SHP77 treated with DMSO at 0.1 percent for 48 hours (cell line): ENCODE measurements at places on chromosomes 11 and 22.

DNA sequence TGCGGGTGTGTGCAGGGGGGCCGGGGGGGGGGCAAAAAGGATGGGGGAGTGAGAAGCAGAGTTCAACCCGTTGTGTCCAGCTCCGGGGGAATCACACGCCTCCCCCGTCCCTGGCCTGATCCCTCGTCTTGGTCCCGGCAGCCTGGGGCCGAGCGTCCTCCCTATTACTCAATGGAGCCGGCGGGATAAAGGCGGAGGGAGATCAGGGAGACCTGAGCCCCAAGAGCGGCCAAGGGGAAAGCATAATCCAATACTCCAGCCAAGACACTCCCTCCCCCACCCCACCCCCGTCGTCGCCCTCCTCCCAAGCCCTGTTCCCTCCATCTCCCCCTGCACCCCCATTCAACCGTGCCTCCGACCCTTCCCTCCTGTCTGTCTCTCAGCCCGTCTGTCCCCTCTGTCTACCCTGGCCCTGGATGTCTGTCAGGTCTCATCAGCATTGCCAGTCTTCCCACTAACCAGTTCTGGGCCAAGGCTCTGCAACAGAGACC is 2.6 kb downstream of the PHOX2A start:
- DNase-seq = no peak

DNA sequence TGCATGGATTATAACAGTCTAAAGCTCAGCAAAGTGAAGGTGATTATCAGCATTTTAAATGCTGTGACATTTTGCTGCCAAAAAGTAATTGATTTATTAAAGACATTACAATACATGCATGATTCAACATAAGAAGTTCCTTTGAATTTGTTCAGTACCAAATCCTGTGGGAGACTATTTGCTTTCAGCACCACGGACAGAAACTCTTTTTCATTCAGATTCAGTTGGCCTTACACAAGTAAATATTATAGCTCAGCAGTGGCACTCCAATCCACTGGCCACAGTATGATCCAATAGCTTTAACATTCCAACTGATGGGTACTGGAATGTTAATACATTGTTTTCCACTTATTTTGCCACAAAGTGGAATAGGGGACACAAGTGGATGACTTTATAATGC is 806.7 kb downstream of the NTM start:
- no peak for DNase-seq

GRCh38 chr22:20420157-20420842 is 17.3 kb downstream of the SCARF2 start:
- DNase-seq = no peak

DNA sequence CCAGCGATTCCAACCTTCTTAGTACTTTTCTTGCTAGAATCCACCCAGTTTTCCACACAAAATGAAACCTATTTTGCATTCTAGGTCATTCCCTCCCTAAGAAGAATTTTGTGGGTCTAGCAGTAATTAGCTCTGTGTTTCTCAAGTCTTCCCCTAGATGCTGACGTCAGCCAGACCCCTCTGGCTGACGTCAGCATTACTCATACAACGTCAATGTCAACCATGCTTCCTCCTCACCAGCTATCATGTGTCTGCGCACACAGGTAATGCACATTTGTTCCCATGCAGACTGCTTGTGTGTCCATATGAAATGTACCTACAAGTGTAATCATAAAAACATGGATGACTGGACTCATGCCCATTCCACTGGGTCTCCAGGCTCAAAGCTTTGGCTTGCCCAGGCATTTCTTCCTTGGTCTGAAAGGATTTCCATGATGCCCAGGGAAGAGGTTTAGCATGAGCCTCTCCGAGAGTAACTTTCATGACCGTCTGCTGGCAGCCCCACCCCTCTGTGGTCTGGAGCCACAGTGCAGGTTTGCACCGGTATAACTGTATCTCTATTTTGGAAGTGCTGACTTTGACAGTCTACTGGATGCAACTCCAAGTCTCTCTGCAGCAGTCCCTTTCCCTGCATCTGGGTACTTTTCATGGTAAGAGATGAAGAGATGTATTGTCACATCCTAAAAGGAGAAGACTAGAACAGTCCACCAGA is 58.6 kb downstream of the DSCAML1 start:
- no peak for DNase-seq

DNA sequence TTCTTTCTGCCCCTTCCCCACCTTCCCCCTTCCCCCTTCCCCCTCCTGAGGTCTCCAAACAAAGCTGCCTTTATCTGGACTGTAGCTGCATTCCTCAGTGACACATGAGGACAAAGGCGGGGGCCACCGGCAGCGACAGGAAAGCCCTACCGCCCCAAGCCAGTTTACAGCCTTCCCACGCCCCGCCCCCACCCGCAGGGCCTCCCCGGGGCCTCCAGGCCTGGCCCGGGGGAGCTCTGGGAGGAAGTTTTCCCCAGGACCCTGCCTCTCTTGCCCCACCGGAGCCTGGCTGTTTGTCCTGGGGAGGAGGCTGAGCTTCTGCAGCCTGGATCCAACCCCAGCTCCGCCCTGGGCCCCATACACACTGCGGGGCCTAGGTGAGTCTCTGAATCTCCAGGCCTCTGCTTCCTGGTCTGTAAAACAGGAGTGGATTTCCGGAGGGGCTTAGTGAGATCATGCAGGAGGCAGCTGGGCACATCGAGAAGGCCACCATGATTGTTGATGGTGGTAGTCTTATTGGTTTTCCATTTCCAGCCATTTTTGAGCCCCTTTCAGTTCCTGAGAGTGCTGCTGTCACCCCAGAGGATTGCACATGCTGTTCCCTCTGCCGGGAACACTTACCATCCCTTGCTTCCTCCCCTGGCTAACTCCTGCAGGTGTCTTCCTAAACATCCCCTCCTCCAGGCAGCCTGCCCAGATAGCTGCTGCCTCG is 130.7 kb downstream of the MN1 start:
- no peak for DNase-seq

GRCh38 chr11:35484435-35484834 is 41.0 kb downstream of the PAMR1 start:
- no peak for DNase-seq

DNA sequence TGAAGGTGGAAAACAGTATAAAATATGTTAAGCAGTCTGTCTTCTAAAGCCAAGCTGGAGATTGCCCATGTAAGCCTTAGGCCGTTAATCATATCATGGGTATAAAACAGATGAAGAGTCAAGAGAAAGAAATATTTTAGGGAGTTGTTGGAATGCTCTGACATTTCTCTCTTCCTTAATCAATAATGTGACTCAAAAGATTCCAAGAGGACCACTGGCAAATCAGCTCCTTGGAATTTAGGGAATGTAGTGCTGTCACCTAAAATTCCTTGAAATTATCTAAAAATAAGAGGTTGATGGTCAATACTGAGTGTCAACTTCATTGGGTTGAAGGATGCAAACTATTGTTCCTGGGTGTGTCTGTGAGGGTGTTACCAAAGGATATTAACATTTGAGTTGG is 525.9 kb downstream of the KCNA4 start:
- DNase-seq = no peak

- no peak for DNase-seq
Measured at GRCh38 chr11:112499153-112499880, 238.7 kb upstream of the PLET1 start.

DNA sequence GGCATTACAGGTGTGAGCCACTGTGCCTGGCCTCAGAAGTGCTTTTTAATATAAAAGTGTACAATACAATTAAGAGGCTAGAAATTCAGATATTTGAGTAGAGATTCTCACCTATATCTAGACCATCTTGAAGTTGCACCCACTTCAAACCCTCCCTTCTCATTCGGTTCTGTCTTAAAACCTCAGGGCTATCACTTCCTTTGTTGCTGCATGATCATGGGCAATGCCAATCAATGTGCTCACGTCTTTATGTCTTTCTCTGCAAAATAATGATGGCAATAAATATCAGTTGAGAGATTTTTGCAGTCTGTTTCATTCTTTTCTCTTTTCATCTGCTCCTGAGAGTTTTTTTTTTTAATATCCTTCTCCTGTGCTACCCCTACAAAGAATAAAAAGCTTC is 9.3 kb upstream of the NUP160 start:
- DNase-seq = no peak

- DNase-seq = no peak
Measured at GRCh38 chr11:133727774-133728173, 117.5 kb downstream of the SPATA19 start.

- no peak for DNase-seq
Measured at GRCh38 chr11:126992804-126993111, 7.8 kb downstream of the KIRREL3 start.

DNA sequence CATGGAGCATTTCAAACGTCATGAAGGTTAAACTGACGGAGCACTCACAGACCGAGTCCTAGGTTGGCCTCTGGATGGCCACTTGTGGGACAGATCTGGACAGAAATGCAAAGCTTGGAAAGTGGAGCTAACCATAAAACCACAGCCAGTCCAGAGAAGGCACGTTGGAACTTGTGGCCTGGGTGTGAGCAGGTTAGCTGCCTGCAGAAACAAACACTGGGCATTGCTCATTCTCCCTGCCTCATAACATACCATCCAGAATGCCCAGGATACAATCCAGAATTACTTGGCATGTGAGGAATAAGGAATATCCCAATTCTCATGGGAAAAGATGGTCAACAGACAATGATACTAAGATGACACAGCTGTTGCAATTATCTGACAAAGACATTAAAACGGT is 1005.0 kb downstream of the TBC1D22A start:
- no peak for DNase-seq

DNA sequence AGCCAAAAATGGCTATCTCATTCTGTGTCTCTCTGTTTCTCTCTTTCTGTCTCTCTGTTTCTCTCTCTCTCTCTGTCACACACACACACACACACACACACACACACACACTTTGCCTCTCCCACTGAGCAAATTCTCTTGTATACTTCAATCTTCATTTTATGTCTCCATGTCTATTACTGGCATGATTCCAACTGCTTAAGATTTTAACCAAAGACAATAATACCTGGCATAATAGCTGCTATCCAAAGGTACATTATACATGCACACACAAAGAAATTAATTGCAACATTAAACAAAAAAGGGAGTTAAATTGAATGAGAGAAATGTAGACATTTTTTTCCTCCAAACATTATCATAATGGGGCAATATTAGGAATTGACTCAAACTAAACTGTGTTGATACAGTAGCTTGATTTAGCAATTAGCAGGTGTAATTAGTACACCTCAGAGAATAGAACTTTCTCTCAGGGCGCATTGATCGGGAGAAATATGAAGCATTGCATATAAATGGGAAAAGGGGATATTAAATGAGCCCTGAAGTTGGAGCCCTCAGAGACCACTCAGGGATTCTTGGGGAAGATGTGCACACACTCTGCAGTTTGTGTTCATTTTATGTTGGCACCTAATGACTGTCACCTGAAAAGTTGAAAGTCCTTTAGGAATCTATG is 17.4 kb upstream of the SLC1A2 start:
- DNase-seq = no peak

DNA sequence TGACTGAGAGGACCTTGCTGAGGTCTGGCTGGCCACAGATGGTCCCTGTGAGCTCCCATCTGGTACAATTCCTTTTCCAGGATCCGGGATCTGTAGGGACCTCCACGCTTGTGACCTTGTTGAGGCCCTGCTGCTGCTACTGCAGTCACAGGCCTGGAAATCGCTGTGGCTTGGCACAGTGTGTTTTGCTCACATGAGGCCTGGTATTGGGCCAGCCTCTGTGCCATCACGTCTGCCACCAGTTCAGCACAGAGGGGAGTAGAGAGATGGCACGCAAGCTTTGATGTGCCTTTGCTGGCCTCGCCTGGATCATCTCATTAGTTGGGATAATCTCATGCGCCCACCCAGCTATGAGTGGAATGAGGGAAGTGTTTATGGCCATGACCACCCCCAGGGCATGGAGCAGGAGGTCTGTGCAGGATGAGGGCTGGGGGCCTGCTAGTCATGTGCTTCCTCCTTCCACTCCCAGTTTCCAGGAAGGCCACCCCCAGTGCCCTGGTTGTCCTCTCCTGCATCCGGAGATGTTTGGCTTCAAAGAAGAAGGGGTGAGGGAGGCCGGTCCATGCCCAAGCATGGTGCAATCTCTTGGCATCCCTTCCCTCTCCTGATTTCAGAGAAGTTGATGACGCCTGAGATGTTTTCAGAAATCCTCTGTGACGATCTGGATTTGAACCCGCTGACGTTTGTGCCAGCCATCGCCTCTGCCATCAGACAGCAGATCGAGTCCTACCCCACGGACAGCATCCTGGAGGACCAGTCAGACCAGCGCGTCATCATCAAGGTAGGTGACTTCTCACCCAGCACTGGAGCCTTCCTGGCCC is 22.4 kb downstream of the DERL3 start:
- DNase-seq = no peak

DNA sequence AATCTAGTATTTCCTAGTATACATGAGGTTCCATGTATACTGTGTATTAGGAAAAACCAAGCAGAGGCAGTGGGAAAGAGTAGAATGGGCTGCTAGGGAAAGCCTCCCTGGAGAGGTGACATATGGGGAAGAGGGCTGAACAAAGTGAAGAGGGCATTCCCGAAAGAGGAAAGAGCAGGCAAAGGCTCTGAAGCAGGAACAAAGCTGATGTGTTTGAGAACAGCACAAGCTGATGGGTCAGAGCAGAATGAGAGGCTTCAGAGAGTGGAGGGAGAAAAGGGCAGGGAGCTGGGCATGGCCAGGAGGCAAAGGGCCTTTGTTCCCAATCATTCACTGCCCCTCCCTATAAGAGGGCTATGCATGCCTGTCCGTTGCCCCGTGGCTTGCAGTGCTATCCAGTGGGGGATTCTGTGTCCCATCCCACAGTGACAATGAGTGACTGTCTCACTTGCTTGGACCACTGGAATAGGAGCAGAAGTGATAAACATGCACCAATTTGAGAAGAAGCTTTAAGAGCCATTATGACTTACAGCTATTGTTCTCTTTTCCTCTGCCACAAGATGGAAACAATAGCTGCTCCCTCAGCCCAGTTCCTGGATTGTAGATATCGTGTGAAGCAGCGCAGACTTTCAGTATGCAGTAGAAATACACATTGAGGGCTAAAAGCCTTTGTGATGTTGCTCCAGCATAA is 39.6 kb downstream of the GALNT18 start:
- no peak for DNase-seq
